Stimulated activated CD8-positive, alpha-beta memory T cell treated with anti-CD3 and anti-CD28 coated beads, Interleukin-7, amount 100 ng/mL, for 24 hours (primary cell): ENCODE measurements at places on chromosomes 1 and 21.

DNA sequence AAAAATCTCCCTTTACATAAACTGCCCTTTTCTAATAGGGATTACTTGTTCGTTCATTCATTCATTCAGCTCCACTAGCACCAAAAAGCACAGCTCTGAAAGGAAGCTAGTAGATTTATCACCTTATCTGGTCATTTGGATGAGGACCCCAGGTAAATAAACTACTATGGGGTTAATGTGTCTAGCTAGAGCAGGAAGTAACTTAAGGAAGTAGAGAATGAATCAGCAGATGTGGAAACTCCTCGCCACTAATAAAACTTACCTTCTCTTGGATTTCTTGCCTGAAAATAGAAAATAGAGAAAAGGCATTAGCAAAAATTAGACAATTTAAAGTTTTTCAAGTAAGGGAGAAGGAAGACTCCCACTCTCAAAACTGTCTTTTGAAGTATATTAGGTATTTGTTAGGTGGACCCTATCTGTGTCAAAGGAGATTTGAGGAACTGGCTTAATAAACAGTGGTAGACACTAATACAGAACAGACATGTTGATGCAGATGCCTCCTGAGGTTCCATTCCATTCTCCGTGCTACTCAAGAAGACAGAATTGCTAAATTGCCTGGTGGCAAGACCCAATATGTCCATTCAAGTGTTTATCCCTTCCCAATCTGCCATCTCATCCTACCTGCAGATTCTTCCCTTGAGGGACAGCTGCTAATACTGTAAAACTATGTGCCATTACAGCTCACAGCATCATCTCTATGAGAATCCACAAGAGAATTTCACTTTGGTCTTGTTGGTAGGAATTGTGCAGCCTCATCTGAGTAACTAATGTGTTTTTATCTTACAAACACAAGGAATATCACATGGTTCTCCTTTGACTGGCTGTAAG, 14.9 kb downstream of the SELL start:
- no peak for DNase-seq

DNA sequence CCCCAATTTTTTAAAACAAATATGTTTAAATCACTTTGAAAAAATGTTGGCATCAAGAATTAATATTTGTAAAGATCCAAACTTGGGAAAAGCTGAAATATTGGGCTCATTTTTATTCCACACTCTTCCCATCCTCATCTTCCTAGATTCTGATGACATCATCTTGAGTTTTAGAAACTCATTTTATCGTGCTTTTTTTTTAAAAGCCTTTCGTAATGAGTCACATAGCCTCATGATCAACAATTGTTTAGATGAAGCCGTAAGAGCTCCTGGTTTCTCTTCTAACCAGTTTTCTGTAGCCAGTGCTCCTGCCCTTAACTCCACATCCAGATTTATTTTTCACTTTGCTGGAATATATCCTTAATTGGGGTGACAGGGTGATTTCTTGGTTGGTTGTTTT, 78.6 kb downstream of the POFUT2 start:
- DNase-seq: no peak

GRCh38 chr1:185650602-185651230, 83.5 kb upstream of the HMCN1 start:
- DNase-seq: no peak

DNA sequence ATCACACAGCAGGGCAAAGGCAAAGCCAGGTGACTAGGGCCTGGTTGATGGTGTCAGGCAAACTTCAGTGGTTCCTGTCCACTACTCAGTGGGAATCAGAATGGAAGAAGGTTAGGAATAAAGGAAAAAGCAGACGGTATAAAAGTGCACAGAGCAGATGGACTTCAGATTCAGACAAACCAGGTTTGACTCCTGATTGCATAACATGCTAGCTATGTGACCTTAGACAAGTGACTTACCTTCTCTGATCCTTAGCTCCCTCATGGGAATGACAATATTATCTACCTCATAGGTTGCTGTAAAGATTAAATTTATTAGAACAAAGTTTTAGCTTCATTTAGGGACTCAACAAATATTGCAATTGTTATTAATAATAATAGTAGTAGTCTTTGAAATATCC, 4.9 kb downstream of the PAQR7 start:
- DNase-seq: no peak

- DNase-seq: no peak
These were observed 199.5 kb downstream of the TPR start for GRCh38 chr1:186175588-186175987.

DNA sequence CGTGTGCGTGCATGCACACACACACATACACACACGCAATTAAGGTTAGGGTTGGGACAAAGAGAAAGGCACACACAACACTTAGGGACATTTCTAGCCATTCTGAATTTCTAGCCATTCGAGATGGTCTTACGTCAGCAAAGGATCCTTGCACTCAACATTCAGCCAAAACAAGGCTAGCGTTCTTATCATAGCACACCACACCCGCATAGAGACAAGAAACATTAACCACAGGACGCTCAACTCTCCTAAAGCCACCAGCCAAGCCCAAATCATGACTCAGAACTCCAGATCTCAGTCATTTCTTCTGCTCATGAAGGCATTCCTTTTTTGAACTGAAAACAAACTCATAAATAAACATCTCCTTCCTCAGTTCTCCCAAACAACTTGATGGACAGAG, 106.8 kb downstream of the LMO4 start:
- no peak for DNase-seq

DNA sequence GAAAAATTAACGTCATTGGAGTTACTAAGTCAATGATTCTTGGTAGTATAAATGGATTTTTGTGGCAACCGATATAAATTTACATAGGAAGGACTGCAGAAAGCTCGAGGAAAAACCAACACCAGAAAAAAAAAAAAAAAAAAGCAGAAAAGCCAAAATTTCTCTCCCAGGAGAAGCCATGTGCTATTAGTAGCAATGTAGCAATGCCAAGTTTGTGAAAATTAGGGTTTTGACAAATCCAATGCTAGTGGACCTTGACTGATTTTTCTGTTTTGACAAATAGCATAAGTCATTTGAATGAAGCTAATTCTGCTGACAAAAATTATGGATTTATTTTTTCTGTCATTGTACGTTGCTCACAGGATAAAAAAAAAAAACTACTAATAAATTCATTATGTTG, 1561.9 kb downstream of the MRPL39 start:
- DNase-seq: no peak

GRCh38 chr1:38153778-38154470, 107.3 kb upstream of the POU3F1 start:
- DNase-seq: no peak

DNA sequence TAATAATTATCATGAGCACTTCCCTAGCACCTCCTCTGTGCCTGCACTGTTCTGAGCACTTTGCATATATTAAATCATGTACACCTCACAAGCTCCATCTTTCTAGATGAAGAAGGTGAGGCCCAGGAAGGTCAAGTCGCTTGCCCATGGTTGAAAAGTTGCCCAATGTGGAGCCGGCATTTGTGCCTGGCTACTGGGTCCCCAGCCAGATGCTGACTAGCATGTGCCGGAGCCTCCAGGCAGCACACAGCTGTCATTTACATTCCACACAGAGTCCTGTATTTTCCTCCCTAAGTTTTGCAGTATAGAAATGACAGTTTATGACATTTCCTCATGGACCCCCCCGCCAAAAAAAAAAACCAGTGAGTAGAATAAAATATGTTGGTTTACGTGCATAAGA, 94.3 kb downstream of the BCAR3 start:
- no peak for DNase-seq

DNA sequence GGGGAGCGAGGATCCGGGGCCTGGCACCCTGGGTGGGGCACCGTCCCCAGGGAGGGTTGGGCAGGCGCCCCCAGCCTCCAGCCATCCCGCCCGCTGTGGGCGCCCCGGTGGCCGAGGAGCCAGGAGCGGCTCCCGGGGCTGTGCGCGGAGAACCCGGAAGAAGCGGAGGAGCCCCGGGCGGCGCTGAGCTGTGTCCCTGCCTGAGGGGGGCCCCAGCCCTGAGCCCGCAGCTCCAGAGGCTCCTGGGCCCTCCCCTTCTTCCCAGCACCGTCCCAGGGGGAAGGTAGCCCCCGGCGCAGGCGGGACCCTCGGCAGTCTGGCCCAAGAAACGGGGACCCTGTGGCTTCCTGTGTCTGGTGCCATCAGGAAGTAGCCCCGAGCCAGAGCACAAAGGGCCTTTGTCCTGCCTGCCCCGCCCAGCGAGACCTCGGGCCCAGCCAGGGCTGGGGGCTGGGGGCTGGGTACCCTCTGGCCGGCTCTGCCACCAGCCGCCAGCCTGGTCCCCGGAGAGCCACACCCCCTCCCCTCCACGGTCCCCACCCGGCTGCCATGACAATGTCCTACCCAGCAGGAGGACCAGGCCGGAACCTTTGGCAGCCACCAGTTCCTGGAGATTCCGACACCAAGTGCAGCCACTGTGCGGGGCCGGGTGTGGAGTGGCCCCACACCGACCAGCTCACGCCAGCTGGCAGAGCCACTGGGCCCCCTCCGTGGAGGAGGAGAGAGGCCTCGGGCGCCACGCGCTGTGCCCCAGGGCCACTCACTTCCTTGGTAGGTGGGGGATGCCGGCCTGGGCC, 15.6 kb upstream of the TTLL10 start:
- DNase-seq: no peak

DNA sequence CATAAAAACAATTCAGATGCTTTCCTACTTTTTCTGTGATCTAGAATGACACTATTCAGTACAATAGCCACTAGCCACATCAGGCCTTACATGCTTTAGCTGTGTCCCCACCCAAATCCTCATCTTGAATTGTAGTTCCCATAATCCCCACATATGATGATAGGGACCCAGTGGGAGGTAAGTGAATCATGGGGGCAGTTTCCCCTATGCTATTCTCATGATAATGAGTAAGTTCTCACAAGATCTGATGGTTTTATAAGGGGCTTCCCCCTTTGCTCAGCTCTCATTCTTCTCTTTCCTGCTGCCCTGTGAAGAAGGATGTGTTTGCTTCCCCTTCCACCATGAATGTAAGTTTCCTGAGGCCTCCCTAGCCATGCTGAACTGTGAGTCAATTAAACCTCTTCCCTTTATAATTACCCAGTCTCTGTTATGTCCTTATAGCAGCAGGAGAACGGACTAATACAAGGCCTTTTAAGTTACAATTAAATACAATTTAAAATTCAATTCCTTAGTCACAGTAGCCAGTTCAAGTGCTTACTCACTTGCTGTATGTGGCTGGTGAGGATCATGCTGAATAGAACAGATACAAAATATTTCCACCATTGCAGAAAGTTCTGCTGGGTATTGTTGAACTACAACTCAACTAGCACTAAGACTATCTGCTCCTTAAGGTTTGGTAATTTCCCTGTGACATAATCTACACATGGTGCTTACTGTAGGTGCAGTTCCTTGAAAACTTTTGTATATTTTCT, 106.7 kb downstream of the SCMH1 start:
- no peak for DNase-seq

- no peak for DNase-seq
These were observed 3.0 kb downstream of the TSPAN2 start for GRCh38 chr1:115086176-115086830.

- DNase-seq: no peak
These were observed 1.0 kb downstream of the BTG2 start for GRCh38 chr1:203306089-203306964.

GRCh38 chr1:209086486-209087192, 496.9 kb upstream of the CAMK1G start:
- no peak for DNase-seq

GRCh38 chr1:39940253-39940652, 14.7 kb upstream of the MFSD2A start:
- no peak for DNase-seq

GRCh38 chr1:230381049-230381467, 45.1 kb downstream of the PGBD5 start:
- no peak for DNase-seq

DNA sequence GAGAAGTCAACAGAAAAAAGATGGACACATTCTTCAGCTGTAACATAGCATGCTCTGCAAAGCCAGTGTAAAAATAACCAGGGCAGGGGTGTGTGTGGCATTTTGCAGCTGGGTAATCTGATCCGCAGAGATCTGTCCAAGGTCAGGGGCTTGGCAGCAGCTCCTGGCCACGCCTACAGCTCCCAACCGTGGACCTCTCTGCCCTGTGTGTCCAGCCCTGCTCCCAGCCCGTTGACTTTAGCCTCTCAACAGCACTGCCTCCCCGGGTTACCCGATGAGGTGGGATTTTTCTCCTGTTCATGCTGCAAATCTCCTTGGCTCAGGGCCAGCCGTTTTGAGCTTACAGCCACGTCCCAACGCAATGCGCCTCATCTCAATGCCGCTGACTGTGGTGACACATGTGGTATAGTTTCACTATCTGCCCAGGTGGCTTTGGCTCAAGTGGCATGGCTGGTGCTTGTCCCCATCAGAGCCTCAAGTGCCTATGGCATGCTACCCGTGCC, 68.1 kb downstream of the VWA5B1 start:
- DNase-seq: no peak

- no peak for DNase-seq
These were observed 17.4 kb downstream of the OBSCN start for GRCh38 chr1:228225165-228225710.

GRCh38 chr1:50661626-50662025, 238.4 kb upstream of the DMRTA2 start:
- DNase-seq: no peak

DNA sequence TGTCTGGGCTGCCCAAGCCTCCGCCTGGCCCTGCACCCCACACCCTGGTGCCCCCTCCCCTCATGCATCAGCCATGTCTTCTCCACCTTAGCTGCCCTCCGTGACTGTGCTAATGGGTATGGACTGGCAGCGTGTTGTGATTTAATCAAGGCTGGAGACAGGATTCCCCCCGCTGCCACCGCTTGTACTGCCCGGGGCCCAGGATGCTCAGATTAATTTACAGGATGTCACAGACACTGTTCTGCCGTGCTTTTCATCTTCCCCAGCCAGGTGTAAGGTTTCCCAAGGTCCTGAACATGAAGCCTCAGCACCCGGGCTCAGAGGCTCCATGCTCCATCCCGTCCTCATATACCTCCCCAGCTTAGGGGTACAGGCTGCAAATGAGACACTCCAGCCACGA, 66.3 kb downstream of the TAS1R2 start:
- DNase-seq: no peak

DNA sequence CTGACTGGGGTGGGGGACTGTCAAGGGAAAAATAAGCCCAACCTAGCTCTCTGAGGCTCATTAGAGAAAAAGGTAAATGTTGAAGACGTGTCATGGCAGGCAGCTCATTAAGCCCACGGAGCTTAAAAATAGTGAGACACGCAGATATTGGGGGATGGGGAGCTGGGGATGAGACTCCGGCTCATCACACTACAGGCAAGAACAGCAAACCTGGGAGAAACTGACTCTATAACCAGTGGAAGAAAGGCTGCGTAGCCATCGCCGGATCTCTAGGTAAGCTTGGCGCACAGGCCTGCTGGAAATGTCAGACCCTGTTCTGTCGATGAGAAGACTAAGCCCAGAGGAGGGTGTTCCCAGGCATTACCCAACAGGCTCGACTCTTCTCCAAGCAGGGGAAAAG, 78.0 kb downstream of the SYT2 start:
- DNase-seq: no peak

GRCh38 chr1:175356727-175357126, 164.2 kb upstream of the KIAA0040 start:
- DNase-seq: no peak

- DNase-seq: no peak
These were observed 11.5 kb upstream of the HCRTR1 start for GRCh38 chr1:31605908-31606427.
